CD4-positive, alpha-beta T cell (primary cell): ENCODE measurements at places on chromosomes 1 and 21.

DNA sequence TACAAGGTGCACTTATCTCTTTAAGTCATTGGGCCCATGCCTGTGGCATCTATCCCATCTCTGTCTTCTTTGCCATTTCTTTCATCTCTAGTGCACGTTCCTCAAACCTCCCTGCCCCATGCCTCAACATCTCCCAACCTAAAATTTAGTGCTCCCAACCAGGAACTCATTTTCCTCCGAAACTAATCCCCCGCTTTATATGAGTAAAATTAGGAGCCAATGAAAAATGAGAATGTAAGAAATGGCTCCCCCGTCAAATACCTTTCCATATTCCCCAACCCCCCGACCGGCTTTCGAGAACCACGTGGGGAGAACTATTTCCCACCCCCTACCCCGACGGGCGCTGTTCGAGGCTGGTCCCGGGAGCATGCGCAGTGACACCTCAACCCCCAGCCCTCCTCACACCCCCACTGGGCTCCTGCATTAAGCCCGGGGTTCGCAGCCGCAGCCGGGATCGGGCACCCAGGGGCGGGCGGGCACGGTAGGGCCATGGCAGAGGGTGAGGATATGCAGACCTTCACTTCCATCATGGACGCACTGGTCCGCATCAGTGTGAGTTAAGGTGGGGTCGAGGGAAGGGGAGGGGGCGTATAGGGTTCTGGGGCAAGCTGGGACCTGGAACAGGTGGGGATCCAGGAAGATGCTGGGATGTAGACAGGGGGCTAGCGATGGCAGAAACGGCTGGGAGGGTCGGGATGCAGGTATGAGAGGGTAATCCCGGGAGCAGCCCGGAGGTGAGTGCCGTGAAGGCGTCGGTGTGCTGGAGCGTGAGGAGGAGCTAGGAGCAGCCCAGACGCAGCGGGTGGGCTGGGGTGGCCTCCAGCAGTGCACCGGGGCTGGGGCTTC is at the start of gene TRIM46:
Gene TRIM46 (plus strand): TSS at position 372 of the 846 bp plus-strand sequence. CDS start 118 bp downstream, at position 490.
- no peak for DNase-seq

DNA sequence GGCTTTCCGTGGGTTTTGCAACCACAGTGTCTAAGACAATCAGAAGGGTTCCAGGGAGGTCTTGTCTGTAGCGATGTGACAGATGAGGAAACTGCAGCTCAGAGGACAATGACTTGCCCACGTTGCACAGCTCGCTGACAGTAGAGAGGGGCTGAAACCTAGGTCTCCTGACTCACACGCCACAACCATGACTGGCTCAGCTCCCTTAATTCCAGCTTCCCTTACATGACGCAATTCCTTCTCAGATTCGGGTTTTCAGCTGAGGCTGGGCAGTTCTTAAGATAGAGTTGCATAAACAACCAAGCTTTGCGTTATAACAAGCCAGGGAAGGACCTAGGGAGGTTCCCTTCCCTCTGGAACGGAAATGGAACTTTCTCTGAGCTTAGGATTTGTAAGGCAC is 36.3 kb downstream of the DHCR24 start:
- DNase-seq = no peak

GRCh38 chr1:190759807-190760206 is 282.1 kb upstream of the BRINP3 start:
- no peak for DNase-seq

GRCh38 chr1:64473367-64473766 is 3.4 kb downstream of the CACHD1 start:
- no peak for DNase-seq

GRCh38 chr1:191546803-191547202 is 611.5 kb upstream of the RGS18 start:
- DNase-seq = no peak

- no peak for DNase-seq
These were observed 168.9 kb upstream of the HMCN1 start for GRCh38 chr1:185565302-185565701.

DNA sequence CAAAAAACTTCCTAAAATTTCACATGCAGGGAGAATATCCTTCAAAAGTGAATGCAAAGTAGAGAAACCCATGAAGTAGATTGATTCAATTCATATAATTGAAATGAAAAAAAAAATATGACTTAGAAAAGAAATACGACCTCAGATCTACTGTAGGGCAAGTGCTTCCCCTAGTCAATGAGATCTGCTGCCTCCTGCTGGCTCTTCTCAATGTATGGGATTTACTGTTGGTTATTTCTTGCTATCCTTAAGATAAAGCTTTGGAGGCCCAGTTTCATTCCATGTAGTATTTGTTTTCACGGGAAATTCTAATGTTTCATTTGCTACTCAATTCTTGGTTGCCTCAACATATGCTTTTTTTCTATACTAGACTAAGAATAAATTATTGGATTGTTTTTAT is 46.2 kb downstream of the ZNF648 start:
- no peak for DNase-seq

GRCh38 chr1:245270972-245271371 is 116.2 kb downstream of the KIF26B start:
- no peak for DNase-seq

DNA sequence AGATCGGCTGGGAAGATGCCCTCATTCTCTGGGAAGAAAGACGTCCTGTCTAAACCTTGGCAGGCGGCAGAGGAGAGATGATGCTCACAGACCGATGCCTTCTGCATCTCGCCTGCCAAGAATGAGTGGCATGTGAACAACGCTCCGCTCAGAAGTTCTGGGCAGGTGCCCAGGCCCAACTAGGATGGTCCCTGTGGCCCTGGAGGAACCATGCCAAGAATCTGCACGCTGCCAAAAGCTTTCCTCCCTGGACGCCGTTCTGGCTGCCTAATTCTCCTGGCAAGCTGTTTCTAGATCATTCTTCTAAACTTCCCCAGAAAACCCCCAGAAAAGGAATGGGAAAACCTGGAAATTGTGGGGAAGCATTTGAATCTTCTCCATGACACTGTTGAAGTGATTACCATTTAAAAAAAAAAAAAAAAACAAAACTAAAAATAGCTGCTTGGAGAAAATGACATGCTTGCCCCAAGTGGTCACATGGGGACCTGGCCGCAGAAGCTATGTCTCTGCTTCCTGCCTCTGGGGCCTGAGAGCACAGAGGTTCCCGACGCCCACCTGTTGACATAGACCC is 440.9 kb downstream of the PRDM2 start:
- no peak for DNase-seq

DNA sequence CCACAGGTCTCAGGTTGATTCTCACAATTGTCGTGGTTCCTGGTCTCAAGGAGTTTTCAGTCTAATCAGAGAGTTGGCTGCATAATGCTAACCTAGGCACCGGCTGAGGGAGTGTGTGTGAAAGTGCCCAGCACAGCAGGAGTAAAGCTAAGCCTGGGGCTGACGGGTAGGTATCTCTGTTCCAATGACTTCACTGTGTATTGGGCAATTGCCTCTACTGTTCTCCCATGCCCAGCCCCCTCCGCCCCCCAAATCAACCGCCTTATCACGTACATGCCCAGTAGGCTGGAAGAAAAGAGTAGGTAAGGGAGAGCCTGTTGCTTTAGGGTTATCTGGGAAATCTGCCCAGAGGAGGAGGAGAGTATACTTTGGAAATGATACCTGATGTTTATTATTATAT is 54.7 kb downstream of the MRPS6 start:
- no peak for DNase-seq
